AG10803 (cell line): ENCODE measurements at places on chromosomes 13 and 19.
A peak's percentile ranks its signal among the peaks of the same experiment; 100 is the strongest.

- DNase-seq, result no peak
These were observed 1.6 kb upstream of the IGFL4 start for GRCh38 chr19:46042252-46042883.

DNA sequence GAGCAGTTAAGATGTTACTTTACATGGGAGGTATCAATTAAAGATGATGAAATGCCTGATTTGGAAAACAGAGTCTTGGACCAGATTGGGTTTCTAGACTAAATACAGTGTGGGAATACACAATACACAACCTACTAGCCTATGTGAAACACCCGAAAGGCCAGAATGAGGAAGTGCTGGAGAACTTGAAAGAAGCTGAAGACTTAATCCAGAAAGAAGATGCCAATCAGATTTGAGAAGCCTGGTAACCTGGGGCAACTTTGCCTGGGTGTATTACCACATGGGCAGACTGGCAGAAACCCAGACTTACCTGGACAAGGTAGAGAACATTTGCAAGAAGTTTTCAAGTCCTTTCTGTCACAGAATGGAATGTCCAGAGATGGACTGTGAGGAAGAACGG lies 43.2 kb downstream of the N4BP2L1 start:
- no peak for DNase-seq

DNA sequence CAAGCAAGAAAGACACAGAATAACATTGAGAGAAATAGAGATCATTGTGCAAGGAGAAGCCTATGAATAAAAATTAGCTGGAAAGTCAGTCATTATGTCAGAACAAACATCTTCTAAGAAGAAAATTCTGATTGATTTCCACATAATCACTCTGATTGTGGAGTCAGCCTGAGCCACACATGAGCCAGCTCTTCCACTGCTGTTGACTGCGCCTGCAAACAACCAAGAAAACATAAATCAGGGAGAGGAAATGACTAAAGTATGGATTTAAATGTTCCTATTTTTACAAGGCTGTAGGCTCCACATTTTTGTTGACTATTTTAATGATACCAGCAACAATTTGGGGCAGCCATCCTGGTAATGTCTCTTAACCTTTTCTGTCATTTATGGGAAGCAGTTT lies 962.3 kb downstream of the EFNB2 start:
- DNase-seq, result no peak

GRCh38 chr19:10748927-10749434 lies 31.1 kb downstream of the DNM2 start:
- DNase-seq, result no peak

- no peak for DNase-seq
These were observed 109.8 kb downstream of the EFNB2 start for GRCh38 chr13:106425661-106426060.

DNA sequence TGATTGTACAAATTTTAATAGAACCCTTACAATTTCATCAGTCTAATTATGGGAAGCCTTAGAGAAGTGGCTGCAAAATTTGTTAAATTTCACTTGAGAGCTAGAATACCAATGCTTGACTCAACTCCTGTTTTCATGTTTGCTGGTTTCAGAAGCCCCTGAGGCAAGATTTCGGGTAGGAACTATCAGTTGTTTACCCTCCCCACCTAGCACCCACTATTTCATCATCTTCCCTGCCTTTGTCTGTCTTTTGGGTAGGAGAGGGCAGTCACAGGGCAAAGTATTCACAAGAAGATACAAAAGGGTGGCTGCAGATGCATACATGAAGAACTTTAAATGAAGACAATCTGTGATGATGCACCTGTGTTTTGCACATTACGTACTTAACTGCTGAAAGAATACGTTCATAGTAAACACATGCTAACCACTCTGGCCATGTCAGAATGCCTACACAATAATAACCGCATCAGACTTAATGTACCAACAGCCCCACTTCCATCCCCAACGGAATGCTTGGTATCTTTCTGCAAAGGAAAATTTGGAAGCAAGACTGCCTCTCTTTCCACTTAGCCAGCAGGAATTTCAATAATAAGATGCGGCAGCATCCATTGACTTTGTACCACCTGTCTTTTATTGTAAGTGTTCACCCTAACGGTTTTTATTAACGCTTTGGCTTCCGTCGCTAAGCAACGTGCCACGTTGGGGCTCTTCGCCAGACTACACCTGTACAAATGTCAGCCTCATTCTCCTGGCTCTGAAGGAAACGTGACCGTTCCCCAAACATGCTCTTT lies 30.4 kb downstream of the TPT1 start:
- no peak for DNase-seq

DNA sequence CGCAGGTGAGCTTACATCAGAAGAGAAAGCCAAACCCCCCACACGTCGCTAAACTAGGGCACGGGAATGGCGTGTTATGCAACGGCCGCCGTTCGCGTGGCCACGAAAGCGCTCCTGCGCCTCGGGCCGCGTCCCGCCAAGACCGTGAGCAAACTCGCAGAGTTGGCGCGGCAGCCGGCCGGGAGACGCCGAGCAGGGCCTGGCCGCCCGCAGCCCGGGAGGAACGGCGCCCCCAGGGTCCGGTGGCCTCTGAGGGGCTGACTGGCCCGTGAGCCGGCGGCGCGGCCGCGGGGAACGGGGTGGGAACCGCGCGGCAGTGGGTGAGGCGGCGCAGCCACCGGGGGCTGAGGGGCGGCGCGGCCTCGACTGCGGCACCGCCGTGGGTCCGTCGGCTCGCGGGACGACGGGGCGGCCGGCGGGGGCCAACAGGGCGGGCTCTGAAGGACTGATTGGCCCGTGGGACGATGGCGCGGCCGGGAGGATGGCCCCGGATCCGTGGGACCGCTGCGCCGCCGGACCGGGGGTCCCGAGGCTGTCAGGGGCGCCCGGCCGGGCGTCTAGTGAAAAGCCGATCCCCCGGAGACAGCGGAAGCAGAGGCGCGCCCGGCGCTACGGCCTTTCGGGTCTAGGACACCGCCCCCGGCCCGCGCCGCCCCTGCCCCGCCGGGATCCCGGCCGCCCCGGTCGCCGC lies 903 bp downstream of the LATS2 start:
- DNase-seq, result peak; percentile 63

- peak; percentile 16 for DNase-seq
These were observed at the start of gene FAM124A for GRCh38 chr13:51222037-51222685. Gene FAM124A, plus strand, starts transcription at chr13:51222398. Its CDS starts 104 bp downstream, at chr13:51222502.

DNA sequence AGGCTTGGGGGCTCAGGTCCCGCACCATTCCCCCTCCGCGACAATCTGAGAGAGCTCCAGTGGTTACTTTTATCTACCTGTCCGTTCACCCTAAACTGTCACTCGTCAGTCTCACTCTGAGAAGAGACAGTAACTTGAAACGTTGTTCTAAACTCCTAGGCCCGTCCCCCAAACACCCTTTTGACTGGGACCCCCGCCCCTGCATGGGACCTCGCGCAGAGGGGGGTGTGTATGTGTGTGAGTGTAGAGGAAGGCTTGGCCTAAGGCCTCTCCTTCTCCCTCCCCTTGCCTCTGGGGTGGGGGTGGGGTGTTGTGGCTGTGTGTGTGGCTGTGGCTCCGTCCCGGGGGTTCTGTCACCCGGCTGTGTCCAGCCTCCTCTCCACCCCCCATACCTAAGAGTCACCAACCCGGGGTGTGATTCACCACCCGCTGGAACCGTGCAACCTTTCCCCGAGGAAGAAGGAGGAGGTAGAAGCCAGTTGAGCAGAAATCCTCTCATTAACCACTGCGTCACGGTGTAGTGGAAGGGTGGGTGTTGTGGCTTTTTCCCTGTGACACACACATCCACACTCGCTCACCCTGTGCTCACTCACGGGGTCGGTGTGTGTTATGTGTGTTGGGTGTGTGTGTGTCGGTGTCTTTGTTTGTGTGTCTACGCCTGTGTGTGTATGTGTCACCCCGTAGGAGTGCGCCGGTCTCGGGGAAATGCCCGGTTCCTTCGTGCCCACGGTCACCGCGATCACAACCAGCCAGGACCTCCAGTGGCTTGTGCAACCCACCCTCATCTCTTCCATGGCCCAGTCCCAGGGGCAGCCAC lies 2.4 kb downstream of the FOSB start:
- peak; percentile 62 for DNase-seq

DNA sequence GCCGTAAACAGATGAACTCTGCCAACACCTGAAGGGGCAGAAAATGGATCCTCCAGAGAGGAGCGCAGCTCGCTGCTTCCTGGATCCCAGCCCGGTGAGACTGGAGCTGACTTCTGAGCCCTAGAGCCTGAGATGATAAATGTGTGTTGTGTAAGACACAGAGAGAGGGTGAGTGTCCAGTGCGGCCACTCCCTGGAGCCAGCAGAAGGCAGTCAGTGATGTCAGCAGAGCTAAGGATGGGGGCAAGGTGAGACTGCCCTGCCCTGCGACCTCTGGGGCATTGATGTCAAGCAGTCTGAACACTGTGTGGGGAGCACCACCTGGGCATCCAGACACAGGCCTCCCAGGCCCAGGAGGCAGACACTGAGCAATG lies 9.7 kb upstream of the SLC35E1 start:
- DNase-seq, result no peak

GRCh38 chr13:72163678-72164077 lies 296.7 kb upstream of the DACH1 start:
- peak; percentile 8 for DNase-seq

GRCh38 chr13:21233086-21233485 lies 56.6 kb downstream of the MRPL57 start:
- DNase-seq, result no peak

DNA sequence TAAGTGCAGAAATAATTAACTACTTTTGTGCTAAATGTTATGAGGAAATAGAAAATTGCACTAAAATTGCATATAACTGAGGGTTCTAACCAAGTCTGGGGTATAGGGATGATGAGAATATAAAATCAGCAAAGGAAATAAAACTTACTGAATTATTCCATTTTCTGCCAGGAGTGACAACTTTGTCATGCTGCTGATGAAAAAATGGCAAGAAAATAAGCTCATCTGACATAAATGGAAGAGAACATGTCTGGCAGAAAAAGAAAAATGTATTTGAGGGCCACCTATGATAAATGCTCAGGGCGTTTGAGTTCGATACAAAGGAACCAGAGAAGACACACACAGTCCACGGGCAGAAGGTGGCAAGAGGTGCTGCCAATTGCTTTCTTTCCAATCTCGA lies 78.2 kb downstream of the LHFPL6 start:
- DNase-seq, result no peak

DNA sequence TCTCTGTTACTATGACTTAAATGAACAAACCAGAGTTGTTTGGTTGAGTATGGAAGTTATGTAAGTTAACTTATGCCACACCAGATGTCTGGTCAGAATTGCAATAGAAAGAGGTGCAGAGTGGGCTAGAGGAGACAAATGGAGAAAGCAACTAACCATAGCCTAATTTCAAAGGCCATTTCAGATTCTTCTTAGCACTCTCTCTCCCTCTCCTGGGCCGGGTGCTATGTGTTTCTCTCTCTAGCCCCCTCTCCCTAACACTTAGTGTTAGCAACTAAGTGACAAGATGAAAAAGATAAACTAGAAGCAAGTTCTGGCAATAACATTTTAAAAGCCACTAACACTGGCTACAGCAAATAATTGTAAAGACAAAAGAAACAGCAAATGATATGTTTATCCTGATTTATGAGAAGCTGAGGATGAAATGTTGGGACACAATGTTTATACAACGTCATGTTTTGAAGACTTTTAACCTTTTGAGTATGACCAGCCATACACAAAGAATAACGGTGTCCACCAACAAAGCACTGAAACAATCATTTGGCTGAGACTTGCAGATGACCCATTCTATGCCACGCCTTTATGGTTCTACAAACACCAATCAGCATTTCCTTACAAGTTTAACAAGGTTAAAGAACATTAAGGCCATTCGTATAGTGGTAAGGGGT lies 18.6 kb downstream of the SERPINE3 start:
- peak; percentile 9 for DNase-seq

GRCh38 chr19:18913466-18913865 lies 5.7 kb downstream of the COPE start:
- DNase-seq, result no peak

DNA sequence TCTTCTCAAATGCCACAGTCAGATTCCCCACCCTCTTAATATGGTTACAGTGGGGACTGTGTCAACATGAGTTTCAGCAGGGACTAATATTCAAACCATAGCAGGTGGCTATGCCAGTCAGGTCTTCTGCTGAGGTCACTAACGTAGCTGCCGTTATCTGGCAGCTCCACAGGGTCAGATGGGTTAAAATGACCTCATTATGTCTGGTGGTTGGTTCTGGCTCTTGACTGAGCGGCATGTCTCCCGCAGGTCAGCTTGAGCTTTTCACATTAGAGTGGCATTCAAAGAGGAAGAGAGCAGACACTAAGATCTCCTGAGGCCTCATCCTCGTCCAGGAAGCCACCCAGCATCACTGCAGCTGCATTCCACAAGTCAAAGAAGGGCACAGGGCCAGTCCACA lies 21.4 kb upstream of the IPO5 start:
- no peak for DNase-seq

DNA sequence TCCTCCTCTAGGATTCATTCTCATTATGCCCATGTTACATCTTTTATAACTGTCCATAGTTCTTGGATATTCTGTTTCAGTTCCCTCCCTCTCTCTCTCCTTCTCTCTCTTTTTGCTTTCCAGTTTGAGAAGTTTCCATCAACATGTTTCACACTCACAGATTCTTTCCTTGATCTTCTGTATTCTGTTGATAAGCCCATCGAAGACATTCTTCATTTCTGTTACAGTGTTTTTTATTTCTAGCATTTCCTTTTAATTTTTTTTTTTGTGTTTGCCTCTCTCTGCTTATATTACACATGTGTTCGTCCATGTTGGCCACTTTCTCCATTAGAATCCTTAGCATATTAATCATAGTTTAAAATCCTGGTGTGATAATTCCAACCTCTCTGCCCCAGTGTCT lies 68.3 kb downstream of the WTIP start:
- DNase-seq, result no peak

GRCh38 chr13:36130552-36131221 lies 495 bp downstream of the DCLK1 start:
- no peak for DNase-seq
